Cerebellum (tissue), 4 donors: ENCODE measurements at places on chromosomes 11 and 22.

DNA sequence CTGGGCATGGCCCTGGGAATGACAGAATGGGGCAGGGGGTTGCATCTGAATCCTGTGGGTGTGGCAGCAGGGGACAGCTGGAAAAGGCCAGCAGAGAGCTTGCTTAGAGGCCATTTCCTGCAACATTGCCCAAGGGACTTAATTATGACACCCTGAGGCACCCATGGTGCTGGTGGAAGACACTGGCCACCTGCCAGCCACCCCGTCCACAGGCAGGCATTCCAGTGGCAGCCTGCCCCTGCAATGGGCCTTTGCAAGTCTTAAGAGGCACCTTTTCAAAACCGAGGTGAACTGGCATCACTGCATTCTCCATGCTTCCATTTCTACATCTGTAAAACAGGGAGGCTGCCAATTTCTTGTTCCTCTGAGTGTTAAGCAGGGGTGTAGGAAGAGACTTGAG lies 21.6 kb upstream of the SUSD2 start:
- DNase-seq = no peak

DNA sequence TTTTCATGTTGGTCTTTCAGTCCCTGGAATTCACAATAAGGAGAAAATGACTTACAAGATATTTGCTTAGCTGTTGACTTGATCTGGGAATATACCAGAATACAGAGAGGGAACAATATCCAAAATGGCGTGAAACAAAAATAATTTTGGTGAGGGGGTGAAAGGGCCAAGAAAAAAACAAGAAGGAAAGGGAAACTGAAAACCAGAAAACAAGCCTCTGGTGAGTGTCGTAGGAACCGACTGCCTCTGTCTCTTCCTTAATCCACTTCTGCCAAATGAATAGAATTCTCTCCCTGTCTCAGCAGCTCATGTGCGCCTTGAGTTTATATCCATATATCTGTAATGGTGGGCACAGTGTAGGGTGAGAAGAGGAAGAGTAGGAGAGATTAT lies 367.6 kb downstream of the ETS1 start:
- DNase-seq = no peak

DNA sequence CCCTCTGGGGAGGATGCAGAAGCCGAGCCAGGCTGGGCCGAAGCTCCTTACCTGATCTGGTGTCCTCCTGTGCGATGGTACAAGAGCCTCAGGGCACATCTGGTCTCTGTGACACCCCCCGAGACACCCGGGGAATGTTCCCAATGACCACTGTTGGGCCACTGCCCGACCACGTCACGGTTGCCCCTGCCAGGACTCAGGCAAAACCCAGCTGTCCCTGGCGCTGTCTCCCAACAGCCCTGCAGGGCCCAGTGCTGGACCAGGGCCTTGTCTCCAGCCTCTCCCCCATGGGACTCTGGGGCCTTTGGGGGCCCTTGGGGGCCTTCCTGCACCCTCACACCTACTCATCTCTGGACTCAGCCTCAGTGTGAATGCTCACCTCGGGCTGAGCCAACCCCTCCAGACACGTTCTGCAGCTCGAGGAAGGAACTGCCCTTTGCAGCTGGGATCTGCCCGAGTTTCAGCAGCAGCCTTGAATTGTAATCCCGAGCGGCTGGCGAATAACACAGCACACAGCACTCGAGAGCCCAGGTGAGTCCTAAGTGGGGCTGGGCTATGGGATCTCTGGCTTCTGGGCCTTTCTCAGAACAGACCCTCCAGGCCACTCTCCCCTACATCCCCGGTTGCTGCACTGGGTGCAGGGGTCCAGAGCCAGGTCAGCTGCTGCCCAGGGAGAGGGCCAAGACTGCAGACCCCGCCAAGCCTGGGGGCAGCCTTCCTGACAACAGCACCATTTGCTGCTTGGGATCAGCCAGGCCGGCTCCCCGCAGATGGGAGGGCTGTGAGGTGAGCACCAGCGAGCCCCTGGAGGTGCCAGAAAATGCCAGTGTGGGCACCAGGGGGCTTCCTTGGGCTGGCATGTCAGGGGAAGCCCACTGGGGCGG lies 39.8 kb downstream of the RTN4R start:
- DNase-seq = no peak

GRCh38 chr22:50581950-50582492 lies 628 bp downstream of the CHKB start:
- no peak for DNase-seq

DNA sequence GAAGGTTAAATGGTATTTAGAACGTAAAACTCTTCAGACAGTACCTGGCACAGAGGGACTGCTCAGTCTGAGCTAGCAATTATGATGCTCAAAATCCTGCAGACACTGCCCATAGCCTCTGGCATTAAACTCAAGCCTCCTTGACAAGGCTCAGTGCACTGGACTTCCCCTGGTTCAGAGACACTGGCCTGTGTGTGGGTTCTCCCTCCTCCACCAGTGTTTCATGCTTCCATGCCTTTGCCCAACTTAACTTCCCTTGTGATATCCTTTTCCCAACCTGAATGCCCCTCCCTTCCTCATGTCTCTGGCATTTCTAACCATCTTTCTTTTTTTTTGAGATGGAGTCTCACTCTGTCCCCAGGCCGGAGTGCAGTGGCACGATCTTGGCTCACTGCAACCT lies 9.1 kb downstream of the LTBP3 start:
- DNase-seq = no peak

- DNase-seq = no peak
These were observed 53.7 kb downstream of the HSD17B12 start for GRCh38 chr11:43734256-43734655.
